ENCODE measurements at places on chromosomes 7 and 10.

DNA sequence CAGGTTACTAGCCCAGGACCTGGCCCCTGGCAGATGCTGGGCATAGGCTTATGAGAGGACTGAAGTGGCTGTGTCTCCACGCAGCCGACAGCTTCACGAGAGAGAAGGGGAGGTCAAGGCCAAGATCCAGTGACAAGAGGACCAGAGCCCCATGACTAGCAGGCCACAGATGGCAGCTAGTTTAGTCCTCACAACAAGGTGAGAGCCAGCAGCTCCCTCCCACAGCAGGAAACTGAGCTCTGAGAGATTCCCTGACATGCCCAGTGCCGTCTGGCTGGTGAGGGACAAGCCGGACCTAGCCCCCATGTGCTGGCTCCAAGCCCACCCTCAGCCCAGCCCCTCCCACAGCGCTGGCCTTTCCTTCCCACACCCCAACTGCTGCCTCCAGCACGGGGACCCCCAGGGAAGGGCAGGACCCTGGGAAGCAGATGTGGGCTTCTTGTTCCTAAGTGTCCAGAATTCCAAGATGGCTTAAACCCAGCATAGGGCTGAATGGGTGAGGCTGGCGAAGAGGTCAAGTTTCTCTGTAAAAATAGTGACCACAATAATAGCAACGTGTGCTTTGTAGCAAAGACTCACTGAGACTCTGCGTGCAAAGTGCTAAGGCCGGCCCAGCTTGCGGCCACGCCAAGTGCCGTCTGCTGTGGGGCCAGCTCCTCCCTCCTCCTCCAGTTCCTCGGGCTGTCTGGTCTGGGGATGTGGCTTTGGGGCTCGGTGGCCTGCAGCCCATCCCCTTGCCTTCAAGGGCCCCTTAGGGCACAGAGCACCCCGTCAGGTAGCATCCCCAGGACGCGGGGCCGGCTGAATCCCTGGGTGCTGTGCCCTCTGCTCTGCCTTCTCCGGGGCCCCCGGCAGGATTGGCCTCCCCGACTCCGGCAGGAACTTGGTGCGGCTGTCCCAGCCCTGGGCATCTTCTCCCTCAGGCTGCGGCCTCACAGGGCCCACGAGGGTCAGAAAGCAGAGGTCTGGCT is 7.8 kb upstream of the FAM20C start:
- DNase-seq, result peak; percentile 31

DNA sequence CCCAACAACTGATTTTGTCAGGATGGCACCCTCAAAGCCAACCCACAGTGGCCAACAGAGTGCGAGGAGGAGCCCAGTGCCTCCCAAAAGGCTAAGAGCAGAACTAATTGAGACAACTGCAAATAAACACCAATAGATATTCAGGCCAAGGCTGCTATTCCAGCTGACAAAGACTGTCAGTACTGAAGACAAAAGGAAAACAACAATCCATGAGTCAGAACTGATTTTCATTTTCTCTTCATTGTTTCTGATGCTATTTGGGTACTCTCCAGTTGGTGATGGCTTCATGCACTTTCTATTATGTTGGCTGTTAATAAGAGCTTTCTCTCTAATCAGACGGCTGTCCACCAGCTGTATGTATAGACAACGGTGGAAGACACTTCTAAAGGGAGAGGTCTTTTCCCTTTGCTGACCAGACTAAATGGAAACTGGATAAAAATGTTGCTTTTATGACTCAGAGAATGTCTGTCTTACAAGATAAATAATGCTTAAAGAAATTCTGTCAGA is 515.9 kb downstream of the PARD3 start:
- peak; percentile 49 for DNase-seq

- no peak for DNase-seq
These were observed 758.0 kb upstream of the LRRTM3 start for GRCh38 chr10:66167816-66168215.

GRCh38 chr10:99369126-99369525 is 40.0 kb downstream of the CNNM1 start:
- peak; percentile 85 for DNase-seq

- DNase-seq, result peak; percentile 15
These were observed 26.5 kb downstream of the ANKRD7 start for GRCh38 chr7:118250860-118251494.

GRCh38 chr7:90269163-90269562 is 24.2 kb downstream of the CFAP69 start:
- DNase-seq, result no peak

DNA sequence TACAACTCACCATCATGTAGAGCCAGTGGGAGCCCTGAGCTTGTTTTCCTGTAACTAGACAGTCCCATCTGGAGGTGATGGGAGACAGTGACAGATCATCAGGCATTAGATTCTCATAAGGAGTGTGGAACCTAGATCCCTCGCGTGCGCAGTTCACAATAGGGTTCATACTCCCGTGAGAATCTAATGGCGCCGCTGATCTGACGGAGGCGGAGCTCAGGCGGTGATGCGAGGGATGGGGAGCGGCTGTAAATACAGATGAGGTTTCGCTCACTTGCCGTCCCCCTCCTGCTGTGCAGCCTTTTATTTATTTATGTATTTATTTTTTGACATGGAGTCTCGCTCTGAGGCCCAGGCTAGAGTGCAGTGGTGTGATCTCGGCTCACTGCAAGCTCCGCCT is 139.3 kb downstream of the CAMK1D start:
- no peak for DNase-seq

- no peak for DNase-seq
These were observed 104.9 kb upstream of the ZWINT start for GRCh38 chr10:56466005-56466404.

DNA sequence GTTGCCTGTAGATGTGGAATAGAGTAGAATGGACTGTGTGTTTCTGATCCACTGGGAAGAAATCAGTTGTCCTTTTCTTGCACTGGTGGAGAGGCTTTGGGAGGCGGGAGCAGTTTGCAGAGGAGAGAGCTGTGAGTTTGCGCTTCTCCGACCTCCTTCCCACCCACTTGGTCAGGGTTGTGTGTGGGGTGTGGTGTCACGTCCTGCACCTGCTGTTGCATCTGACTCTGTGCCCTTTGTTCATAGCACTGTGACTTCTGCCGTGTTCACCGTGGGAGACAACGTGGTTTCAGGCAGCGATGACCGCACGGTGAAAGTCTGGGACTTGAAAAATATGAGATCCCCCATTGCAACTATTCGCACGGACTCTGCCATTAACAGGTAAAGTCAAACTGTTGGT is 67.8 kb downstream of the WDR37 start:
- DNase-seq, result no peak

GRCh38 chr7:143492043-143492471 is 14.4 kb downstream of the TAS2R41 start:
- DNase-seq, result peak; percentile 91

- DNase-seq, result peak; percentile 23
These were observed 30.5 kb upstream of the VWDE start for GRCh38 chr7:12434012-12434642.

GRCh38 chr7:140039066-140039465 is 23.7 kb downstream of the PARP12 start:
- DNase-seq, result no peak

GRCh38 chr7:19552576-19552975 is 156.3 kb downstream of the POLR1F start:
- no peak for DNase-seq

- no peak for DNase-seq
These were observed 8.5 kb downstream of the AKR1B15 start for GRCh38 chr7:134557391-134557790.

DNA sequence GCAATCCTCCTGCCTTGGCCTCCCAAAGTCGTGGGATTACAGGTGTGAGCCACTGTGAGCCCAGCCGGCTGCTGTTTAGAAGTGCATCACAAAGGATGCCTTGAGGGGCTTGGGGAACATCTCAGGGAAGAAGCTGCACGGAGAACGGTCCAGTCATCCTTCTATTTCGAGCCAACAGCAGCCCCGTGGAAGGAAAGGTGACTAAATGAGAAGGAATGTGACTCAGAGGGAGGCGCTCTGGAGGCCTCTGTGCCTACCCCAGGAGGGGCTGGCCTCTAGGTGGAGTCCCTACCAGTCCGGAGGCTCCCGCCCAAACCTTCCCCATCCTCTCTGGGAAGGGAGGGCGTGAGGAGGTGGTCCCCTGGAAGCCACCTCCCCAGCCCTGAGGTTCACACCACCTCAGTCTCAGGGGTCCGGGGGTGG is 76.2 kb downstream of the CTBP2 start:
- peak; percentile 90 for DNase-seq

- DNase-seq, result peak; percentile 95
These were observed 176.1 kb upstream of the TNS3 start for GRCh38 chr7:47757921-47758411.

DNA sequence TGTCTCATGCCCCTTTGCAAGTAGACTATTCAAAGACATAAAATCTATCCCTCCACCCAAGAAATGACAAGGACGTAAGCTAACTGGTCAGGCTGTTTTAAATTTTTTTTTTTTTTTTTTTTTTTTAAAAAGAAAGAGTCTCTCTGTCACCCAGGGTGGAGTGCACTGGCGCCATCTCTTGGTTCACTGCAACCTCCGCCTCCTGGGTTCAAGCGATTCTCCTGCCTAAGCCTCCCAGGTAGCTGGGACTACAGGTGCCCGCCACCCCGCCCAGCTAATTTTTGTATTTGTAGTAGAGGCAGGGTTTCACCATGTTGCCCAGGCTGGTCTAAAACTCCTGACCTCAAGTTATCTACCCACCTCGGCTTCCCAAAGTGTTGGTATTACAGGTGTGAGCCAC is 11.2 kb downstream of the TRA2A start:
- DNase-seq, result no peak

DNA sequence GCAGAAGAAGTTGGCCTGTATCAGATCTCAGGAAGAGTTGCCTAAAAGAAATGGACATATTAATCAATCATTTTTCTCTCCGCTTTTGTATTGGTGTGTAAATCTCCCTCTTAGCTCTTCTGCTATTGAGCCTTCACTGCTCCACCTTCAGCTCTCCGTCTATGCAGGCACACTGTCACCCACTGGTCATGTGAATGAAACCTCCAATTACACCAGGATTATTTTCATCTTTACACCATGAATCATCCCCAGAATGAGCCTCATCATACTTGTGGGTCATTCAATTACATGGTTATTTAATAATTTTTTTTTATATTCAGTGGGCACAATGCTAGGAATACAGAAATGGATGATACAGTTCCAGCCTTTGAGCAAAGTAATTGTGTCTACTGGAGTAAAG is 92.6 kb downstream of the LRRC4 start:
- peak; percentile 93 for DNase-seq

GRCh38 chr10:11441151-11441535 is 170.3 kb downstream of the USP6NL start:
- DNase-seq, result no peak

Data from GM23248 (cell line).